ENCODE measurements at places on chromosomes 6 and 20.

DNA sequence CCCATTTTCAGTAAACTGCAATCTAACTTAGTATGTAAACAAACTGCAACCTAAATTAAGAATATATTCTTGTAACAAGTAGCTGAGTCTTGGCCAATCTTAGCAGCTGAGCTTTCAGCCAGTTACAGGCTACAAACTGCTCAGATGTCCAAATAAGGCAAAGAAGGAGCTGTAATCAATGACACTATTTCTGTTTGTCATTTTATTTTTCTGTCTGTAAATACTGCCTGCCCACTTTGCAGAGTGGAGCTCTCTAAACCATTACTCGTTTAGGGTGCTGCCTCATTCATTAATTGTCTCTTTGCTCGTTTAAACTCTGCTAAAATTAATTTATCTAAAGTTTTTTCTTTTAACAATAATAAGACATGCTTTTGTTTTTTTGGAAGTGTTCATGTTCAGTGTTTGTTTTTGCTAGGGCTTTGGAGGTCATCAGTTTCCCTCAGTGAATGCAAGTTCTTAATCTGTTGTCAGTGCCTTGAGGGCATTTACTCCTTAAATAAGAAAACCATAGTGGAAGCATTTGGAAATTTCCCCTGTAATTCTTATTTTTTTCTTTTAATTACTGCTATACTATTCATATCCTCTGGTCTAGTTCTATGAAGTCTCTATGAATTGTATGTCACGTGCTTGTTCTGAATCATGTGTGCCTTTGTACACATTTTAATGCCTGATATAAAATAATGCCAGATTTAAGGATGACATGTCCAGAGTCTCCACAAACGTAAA lies 3.6 kb upstream of the PRL start:
- no peak for DNase-seq

- DNase-seq: no peak
These were observed 7.8 kb downstream of the RWDD1 start for GRCh38 chr6:116579143-116579542.

- no peak for DNase-seq
These were observed 11.9 kb downstream of the XKR7 start for GRCh38 chr20:31979713-31980426.

DNA sequence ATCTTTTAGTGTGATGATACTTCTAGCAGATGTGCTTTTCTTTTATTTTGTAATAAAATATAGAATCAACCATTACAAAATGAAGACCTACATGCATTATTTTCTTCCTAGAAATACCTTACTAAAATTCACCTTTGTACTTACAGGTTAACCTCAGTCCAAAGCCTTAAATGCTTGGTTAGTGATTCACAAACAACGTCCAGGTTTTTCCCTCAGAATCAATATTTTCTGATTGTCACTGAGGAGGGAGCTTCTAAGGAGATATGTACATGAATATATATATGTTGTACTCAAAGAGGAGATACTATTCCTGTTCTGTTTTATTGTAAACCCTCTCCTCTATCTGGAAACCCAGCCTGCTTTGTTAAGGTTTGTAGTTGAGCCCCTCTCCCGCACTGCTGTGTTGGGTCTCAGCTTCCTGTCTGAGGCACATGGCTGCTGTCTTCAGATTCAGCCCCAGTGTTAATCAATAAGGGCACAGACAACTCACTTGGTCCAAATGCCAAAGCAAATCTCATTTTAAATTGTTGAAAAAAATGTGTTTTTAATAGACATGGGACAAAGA lies 33.9 kb upstream of the HS3ST5 start:
- DNase-seq: no peak

DNA sequence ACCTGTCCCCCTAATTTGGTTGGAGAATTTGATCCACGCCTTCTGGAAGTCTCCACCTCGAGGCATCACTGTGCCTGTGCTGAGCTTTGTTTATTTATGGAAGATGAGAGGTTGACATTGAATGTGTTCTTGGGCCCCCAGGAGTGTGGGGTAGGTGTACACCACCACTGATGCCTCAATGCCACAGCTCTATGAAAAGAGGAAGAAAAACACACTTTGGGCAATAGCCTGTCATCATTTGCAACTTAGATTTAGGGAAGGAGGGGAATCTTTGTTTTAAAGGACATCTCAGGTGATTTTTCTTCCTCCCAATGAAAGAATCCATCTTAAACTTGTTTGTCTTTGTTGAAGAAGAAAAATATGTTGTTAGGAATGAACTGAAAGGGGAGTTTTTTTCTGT lies 42.6 kb downstream of the TBC1D7 start:
- no peak for DNase-seq

GRCh38 chr6:122799916-122800686 lies 11.0 kb downstream of the SMPDL3A start:
- no peak for DNase-seq

GRCh38 chr6:158558415-158559306 lies 1.2 kb upstream of the TMEM181 start:
- no peak for DNase-seq

GRCh38 chr20:20436689-20437088 lies 68.8 kb downstream of the INSM1 start:
- DNase-seq: no peak

- DNase-seq: no peak
These were observed 27.9 kb downstream of the GSS start for GRCh38 chr20:34927736-34928135.

DNA sequence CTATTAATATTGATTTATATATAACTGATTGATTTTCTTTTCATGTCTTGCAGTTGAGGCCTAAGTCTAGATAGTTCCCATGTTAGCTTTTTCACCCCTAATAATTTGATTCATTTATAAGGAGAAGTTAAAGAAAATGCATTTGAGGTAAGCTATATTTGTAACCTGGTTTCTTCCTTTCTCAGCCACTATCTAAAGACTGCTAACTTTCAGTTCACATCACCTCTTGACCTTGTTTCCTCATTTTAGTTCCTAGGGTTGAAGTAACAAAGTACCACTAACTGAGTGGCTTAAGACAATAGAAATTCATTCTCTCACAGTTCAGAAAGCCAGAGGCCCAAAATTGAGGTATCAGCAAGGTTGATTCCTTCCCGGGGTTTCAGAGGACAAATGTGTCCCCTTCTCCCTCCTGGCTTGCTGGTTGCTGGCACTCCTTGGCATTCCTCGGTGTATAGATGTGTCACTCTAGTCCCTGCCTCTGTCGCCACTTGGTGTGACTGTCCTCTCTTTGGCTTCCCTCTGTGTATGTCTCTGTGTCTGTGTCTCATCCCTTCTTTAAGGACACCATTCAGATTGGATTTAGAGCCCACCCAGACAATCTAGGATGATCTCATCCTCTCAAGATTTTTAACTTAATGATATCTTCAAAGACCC lies 55.9 kb upstream of the C20orf144 start:
- no peak for DNase-seq

DNA sequence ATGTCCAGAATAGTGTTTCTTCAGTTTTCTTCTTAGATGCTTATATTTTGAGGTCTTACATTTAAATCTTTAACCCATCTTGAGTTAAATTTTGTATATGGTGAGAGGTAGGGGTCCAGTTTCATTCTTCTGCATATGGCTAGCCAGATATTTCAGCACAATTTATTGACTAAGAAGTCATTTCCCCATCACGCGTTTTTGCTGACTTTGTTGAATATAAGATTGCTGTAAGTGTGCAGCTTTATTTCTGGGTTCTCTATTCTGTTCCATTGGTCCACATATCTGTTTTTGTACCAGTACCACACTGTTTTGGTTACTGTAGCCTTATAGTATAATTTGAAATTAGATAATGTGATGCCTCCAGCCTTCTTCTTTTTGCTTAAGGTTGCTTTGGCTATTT lies 179.6 kb downstream of the AKAP7 start:
- DNase-seq: no peak

DNA sequence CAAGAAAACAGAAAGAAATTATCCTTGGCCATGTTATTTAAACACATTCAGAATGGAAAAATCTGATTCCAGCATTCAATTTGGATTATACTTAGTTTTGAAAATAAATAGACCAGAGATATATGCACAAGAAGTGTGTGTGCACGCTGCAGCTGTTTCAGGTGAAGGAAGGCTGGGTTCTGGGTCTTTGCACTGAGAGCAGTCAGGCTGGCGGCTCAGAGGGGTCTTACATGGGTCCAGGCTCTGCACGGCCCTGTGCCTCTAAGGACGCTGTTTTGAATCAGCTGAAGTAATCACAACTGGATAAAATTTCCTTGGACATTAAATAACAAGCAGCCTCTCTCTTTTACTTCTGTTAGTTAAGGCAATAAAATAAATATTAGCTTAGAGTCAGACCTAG lies 31.8 kb downstream of the GCLC start:
- no peak for DNase-seq
